ENCODE measurements at places on chromosomes 13 and 19.

DNA sequence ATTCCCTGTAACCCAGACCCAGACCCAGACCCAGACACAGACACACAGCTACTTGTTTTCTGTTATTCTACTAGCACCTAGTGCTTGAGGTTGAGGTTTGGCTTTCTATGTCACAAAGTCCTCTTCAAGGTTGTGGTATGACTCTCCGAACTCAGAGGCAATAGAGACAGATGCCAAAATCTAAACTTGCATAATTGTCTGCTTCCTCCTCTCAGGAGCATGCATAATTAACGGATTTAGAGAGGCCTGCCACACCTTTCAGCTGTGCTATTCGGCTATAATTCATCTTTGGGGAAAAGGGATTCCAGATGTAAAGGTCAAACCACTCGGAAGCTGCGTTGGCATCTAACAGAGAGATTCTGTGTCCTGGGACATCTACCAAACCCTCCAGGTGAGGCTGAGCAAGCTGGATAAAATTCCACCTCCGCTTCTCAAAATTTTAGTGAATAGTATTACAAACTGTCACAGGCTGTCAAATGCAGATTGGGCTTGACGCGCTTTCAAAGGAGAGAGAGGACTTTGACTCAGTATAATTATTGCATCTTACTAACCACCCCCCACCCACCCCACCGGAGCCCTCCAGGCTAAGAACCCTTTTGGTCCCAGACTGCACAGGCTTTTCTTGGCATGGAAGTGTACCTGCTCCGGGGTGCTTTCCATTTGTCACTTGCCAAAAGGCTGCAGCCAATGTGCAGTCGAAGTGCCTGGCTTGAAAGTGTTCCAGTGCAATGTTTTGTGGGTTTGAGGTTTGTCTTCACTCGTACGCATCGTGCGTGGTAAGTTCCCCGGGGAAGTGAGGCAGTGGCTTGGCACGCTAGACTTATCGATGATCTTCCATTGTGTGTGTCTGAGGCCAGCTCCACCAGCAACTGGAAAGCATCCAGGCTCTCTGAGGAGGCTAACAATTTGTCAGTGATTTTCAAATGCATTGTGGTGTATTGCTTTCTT, 194.1 kb downstream of the TDRD3 start:
- DNase-seq, result no peak

DNA sequence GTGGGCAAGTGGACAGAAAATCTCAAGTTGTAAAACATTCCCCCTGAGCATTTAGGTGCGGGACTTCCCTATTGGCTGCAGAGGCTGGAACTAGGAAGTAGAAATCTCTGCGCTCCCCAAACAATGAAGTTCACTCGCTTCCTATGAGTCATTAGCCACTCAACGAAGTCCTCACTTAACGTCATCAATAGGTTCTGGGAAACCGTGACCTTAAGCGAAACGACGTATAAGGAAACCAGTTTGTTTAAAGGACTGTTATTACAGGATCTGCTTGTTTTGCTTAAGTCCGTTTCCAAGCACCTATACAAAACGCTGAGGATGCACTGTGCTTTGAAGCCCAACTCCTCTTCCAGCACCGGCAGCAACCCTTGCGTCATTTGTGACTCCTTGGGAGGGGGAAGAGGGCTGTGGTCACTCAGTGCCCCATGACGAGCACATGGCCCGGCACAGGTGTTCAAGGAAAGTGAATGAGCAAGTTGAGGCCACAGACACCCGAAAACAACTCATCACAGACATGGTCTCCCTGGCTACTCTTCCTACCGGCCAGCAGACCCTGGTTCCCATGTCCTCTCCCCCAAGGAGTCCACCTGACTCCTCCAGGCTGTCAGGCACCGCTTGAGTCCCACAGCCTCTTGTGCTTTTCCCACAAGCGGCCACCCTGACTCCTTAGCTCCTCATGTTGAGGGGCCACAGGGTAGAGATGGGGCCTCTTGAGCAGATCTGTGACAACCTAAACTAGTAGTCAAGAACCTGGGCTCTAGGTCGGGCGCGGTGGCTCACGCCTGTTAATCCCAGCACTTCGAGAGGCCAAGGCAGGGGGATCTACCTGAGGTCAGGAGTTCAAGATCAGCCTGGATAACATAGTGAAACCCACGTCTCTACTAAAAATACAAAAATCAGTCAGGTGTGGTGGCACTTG, 4.8 kb downstream of the RPS16 start:
- DNase-seq, result peak; percentile 99

- peak; percentile 27 for DNase-seq
Observed at GRCh38 chr13:51625555-51626345, 41.5 kb downstream of the WDFY2 start.

DNA sequence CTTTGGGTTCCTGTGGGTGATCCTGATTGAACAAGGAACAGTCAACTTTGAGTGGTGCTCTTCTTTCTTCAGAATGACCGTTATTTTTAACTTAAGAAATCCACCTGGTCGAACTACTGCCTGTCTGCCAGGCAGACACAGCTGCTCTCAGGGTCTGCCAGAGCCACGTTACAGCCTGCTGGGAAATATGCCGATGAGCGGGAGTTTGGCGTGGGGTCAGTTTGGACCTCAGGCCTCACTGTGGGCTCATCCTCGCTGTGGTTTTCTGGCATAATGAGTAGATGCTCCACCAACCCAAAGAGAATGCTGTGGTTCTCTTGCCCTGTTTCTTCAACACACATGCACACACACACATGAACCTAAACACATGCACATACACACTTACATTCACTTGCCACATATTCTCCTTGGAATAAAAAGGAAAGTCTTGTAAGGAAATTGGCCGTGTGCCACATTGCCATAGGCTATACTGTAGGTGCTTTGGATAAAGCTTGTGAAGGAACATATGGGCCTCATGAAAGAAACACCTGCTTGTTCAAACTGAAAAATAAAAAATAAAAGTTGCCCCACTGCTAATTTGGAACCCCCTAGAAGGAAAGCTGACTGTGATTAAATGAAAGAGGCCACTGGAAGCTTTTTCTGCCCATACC, 598.7 kb upstream of the KLF12 start:
- DNase-seq, result no peak

GRCh38 chr13:25743421-25743820, 308.4 kb downstream of the SHISA2 start:
- DNase-seq, result no peak

- DNase-seq, result peak; percentile 55
Observed at GRCh38 chr13:40581277-40581579, 85.2 kb downstream of the FOXO1 start.

- DNase-seq, result no peak
Observed at GRCh38 chr13:113105032-113105920, at the start of gene F7. Gene F7, plus strand, starts transcription at chr13:113105791. Its CDS starts 51 bp downstream, at chr13:113105842.

- no peak for DNase-seq
Observed at GRCh38 chr19:13010992-13011652, 15.8 kb downstream of the NFIX start.

- no peak for DNase-seq
Observed at GRCh38 chr13:102688306-102688973, 6.4 kb downstream of the METTL21C start.

GRCh38 chr19:32448026-32448425, 42.5 kb downstream of the DPY19L3 start:
- no peak for DNase-seq

DNA sequence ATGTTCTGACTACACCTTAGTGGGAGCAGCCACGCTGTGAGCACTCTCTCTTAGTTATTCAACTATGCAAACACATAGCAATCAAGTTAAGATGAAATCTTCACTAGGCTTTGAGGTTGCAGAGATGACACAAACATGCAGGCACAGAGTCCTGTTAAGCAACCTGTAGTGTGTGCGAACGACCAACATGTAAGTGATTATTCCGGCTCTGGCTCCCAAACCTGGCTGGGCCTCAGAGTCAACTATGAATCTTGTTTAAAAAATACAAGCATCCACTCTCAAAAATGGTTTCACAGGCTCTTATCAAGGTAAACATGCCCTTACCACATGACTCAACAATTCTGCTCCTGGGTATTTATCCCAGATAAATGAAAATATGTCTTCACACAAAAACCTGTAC, 91.4 kb downstream of the IRS2 start:
- DNase-seq, result no peak

DNA sequence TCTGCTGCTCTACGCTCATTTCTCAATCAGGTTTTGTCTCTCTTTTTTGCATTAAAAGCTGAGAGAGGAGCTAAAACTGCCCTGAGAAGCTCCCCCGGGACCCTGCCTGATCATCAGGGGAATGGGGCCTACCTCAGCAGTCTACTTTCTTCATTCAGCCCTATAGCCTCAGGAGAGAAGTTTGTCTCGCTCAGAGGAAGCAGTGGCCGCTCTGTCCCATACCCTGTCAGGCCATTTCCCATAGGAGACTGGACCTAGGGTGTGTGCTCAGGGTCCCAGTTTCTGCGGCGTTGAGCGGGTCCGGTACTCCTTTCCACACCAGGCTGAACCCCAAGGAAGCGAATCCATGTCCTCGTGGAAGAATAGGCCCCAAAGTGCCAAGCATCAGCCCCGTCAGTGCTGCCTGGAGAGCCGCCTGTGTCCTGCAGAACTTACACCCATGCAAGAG, 21.7 kb downstream of the UBE2L5 start:
- no peak for DNase-seq

DNA sequence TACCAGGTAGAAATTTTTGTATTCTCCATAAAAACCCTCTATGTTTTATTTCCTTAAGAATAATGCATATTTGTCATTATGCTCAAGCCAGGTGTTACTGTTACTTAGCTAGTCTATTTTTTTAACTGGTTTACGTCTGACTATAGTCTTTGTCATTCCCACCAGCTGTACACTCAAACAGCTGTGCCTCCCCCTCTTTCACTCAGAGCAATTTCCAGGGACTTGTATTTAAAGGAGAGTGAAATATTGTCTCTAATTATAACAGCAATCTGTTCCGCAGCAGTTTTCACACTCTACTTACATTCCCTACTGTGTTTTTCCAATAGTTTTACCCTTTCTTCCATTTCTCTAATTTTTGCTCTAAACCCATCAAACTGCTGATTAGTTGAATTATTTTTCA, 813.6 kb upstream of the MIR17HG start:
- no peak for DNase-seq

- DNase-seq, result no peak
Observed at GRCh38 chr13:40161931-40162330, 504.5 kb downstream of the FOXO1 start.

- no peak for DNase-seq
Observed at GRCh38 chr13:23680845-23681669, 110.8 kb downstream of the TNFRSF19 start.

DNA sequence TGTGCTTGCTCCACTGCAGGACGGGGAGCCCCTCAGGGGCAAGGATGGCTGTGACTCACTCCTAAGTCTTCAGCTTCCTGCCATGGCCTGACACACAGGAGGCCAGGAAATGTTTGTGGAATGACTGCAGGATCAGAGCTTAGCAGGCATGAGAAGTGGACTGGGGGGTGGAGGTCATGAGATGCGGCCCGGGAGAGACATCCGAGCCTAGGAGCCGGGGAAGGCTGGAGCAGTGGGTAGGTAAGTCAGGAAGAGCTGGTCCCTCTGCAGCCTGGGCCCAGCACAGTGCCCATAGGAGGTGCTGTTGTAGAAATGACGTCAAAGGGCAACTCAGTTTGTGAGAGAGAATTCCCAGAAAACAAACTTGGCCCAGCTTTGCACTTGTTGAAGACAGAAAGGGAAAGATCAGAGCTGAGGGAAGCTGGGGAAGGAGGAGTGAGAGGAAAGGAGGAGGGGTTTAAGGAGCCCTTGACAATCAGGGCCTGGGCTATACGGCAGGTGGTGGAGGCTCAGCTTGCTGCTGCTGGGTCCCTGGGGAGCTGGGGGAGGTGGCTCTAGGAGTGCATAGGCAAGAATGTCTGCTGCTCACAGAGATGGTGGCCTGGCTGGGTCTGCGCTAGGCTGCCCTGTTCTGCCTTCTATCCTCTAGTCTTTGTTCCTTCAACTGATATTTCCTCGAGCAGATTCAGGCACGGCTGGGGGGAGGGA, 18.5 kb downstream of the POU2F2 start:
- DNase-seq, result peak; percentile 97

DNA sequence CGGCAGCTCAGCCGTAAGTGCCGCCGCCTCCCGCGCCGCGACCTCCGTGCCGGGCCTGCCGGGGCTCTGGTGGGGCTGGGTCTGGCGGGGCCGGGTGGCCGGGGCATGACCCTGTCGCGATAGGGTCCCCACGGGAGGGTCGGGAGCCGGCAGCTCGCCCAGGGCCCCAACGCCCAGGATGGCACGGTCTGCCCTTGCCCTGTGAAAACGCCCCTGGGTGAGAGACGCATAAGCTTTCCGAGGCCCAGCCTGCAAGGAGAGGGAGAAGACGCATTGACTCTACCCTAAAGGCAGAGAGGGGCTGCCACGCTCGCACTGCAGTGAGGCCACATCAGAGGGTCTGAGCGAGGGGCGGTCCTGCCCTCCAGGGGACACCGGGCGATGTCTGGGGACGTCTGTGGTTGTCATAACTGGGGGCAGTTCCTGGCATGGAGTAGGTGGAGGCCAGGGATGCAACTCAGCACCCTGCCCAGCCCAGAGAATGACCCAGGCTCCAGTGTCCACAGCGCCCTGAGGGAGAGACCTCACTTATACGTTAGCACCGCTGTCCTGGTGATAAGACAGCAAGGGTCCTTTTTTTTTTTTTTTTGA, 539 bp downstream of the ZNF554 start:
- peak; percentile 8 for DNase-seq

DNA sequence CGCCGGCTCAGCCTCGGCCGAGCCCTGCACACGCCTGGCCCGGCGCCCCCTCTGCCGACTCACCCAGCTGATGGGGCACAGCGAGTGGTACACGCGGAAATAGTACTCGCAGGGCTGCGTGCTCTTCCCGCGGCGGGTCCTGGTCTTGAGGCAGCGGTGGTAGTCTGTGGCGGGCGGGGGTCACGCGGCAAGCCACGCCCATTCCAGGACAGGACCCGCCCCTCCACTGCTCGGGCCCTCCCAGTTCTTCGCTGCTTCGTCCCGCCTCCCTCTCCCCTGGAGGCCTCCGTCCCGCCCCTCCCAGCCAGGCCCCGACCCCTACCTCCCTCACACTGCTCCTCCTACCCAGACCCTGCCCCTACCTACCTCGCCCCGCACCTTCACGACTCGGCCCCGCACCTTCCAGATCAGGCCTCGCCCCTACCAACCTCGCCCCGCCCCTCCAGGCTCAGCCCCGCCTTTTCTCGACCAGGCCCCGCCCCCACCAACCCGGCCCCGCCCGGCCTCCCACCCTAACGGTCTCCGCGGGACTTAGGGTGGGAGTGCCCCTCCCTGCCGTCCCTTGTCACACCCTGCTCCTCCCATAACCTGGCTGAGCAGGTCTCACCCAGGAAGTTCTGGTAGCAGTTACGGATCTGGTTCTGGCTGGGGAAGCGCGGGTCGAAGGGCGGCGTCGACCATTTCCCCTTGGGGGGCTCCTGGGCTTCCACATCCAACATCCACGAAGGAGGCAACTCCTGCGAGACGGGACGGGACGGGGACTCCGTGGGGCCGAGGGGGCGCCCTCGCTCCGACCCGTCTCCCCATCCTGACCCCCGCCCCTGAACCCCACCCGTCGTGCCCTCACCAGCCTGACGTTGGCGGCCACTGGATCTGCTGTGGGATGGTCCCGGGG, 469 bp downstream of the COX6B2 start:
- peak; percentile 71 for DNase-seq

GRCh38 chr13:100859861-100860260, 185.3 kb upstream of the TMTC4 start:
- no peak for DNase-seq

Data from endothelial cell of umbilical vein (primary cell).